Hematopoietic multipotent progenitor cell treated with erythropoietin and hydrocortisone succinate and interleukin-3 and kit ligand, for 8 days (in vitro differentiated cells): ENCODE measurements at places on chromosomes 4 and X.

GRCh38 chr4:88219099-88219498 lies 60.7 kb upstream of the ABCG2 start:
- DNase-seq = peak; percentile 67

- DNase-seq = no peak
These were observed 4.5 kb downstream of the DTHD1 start for GRCh38 chr4:36285784-36286480.

GRCh38 chr4:3702561-3703221 lies 63.5 kb upstream of the ADRA2C start:
- DNase-seq = no peak

- peak; percentile 78 for DNase-seq
These were observed 88.2 kb downstream of the ATP8A1 start for GRCh38 chr4:42568610-42569207.

DNA sequence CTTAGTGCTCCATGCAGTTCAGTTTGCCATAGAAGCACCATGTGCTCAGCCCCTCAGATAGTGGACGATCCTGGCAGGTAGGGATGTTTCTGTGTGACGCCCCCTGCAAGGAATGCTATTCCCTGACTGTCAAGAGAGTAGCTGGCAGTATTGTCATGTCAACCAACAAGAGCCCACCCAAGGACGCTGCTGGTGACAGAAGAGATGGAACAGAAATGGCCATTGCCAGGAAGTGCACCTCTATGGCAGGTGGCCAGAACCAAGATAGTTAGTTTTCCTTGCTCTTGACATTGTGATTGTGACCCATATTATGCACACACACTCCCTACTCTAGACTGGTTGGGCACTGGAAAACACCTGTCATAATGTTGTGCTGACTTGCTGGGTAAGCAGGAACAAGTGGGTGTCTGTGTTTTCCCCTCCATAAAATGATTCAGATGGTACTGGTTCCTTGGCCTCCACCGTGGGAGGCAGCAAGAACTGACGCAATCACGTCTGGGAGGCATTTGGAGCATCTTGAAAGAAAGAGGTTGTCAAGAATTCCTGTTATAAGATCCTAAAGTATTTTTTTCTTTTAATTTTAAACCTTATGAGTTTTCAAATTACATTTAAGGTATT lies 507.9 kb downstream of the MID1IP1 start:
- DNase-seq = no peak

GRCh38 chrX:151754641-151755215 lies 20.2 kb downstream of the CNGA2 start:
- no peak for DNase-seq

DNA sequence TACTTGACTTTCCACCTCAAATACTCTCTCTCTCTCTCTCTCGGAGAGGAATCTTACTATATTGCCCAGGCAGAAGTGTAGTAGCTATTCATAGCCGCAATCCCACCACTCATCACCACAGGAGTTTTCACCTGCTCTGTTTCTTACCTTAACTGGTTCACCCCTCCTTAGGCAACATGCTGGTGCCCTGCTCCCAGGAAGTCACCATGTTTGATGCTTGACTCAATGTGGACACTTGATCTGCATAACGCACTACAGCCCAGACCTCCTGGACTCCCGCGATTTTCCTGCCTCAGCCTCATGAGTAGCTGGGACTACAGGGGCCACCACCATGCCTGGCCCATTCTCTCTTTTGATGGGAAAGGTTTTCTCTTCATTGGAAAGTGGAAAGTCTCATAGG lies 271.8 kb downstream of the FBXW7 start:
- no peak for DNase-seq

DNA sequence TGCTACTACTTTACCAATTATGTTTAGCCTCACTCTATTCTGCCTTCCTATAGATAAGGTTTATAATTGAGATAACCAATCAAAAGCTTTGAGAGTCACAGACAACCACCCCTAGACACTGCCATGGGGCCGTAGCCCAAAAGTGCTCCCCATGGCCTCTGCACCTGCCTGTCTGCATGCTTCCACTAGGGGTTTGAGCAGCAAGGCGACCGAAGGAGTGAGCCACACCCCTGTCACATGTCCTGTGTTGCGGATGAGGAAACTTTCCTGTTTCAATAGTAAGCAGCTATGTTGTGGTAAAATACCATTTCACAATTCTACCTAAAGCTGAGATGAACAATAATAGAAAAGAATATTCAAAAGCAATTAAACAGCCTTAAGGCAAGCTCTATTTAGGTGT lies 856.0 kb upstream of the FRG1 start:
- no peak for DNase-seq

DNA sequence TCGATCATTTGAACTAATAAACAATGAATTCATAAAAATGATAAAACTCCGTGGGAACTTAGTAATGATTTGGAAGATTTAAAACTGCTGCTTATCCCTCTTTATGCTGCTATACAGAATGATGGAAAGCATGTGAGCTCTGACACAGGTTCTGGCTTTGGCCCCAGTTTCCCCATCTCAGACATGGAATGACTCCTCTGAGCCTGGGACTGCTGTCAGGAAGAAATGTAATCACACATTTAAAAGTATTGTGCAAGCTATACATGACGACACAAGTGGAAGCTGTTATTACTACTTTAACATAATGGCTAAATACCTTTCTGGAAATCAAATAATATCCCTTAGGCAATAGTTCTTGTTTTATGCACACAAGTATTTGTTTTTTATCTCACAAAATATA lies 161.7 kb downstream of the DCHS2 start:
- DNase-seq = no peak

GRCh38 chrX:19639813-19640462 lies 124.6 kb upstream of the MAP3K15 start:
- DNase-seq = peak; percentile 48

- DNase-seq = peak; percentile 67
These were observed 227.7 kb downstream of the BCOR start for GRCh38 chrX:39869846-39870601.

DNA sequence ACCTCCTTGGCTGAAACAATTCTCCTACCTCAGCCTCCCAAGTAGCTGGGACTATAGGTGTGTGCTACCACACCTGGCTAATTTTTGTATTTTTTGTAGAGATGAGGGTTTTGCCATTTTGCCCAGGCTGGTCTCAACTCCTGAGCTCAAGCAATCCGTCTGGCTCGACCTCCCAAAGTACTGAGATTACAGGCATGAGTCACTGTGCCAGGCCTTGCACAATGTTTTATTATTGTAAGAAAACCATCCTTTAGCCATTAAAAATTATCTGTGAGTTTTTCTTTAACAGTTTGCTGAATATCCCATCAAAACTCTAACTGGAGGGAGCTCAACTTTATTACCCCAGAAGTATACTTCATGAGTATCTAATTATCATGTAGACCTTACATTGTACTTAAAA lies 900.3 kb downstream of the PCDH7 start:
- DNase-seq = no peak

DNA sequence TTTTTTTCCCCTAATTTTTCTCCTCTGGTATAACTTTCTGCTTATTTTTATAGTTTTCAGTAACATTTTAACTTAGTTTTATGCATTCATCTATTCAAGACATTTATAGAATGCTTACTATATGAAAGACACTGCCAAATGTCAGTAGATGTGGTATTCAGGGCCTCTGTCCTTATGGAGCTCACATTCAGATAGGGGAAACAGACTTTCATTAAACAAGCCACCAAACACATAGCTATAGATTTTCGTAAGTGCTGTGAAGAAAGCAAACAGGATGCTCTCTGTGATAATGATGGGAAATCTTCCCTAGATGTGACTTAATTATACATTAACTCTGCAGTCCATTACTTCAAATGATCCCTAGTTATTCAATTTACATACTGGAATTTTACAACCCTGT lies 362.0 kb upstream of the FTHL17 start:
- DNase-seq = no peak
